ENCODE measurements at places on chromosomes 11 and 22. TPM values are rescaled to one million over a fixed set of nuclear protein-coding genes. Genes with fewer than 3 reads are reported as not detected.

DNA sequence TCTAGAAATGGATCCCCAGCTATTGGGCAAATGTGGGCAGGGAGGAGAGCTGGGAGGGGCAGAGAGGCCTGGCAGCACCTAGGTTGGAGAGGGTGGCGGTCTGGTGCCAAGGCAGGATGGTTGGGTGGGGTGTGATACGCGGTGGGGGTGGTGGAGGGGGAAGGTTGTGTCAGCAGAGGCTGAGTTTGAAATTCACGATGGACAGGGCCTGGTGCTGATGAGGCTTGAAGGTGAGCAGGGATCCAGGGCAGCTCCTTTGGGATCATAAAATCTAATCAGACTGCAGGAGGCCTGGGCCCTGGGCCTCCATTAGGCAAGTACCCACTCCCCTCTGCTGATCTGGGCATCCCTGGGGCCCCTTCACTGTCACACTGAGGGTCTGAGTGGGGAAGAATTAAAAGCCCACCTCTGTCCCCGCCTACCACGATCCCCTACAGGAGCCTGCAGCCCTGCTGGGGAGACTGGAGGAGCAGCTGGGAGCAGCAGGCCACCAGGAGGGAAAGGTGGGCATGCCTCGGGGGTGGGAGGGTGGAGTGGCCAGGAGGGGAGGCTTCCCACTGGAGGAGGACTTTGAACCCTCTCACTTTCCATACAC, 24.0 kb downstream of the IGLL1 start:
- DNase-seq: no peak

DNA sequence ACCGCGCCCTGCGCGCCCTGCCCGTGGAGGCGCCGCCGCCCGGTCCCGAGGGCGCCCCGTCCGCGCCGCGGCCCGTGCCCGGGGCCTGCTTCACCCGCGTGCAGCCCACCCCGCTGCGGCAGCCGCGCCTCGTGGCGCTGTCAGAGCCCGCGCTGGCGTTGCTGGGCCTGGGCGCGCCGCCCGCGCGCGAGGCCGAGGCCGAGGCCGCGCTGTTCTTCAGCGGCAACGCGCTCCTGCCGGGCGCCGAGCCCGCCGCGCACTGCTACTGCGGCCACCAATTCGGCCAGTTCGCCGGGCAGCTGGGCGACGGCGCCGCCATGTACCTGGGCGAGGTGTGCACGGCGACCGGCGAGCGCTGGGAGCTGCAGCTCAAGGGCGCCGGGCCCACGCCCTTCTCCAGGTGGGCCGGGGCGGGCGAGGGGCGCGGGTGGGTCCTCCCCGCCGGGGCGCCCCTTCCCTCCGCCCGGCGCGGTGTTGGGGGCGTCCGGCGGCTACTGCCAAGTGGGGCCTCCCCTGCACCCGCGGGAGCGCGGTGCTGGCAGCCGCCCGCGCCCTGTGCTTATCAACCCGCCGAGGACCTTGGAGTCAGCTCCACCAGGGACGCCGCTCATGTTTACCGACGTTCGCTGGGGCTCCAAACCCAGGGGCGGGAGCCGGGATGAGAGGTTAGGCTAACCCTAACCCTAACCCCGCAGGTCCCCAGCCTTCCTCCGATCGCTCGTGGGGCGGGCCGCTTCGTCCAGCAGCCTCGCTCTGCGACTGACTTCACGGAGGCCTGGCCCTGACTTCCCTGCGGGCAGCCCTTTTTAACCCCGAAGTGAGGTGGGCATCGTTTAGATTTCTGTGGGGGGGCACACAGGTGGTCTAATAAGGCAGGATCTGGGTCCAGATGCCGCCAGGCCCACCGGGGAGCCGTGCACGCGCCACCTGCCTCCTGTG, 649 bp downstream of the SELENOO start:
- DNase-seq: no peak

DNA sequence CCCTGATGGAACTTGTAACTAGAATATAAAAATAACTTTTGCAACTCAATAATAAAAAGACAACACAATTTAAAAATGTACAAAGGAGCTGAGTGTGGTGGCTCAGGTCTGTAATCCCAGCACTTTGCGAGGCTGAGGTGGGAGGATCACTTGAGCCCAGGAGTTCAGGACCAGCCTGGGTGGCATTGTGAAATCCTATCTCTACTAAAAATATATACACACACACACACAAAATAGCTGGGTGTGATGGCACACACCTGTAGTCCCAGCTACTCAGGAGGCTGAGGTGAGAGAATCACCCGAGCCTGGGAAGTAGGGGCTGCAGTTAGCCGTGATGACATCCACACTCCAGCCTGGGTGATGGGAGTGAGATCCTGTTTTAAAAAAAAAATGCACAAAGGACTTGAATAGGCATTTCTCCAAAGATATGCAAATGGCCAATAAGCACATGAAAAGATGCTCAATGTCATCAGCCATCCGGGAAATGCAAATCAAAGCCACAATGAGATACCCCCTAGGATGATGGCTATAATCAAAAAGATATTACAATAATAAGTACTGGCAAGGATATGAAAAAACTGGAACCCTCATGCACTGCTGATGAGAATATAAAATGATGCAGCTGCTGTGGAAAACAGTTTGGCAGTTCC, 59.8 kb upstream of the SEPTIN5 start:
- no peak for DNase-seq

DNA sequence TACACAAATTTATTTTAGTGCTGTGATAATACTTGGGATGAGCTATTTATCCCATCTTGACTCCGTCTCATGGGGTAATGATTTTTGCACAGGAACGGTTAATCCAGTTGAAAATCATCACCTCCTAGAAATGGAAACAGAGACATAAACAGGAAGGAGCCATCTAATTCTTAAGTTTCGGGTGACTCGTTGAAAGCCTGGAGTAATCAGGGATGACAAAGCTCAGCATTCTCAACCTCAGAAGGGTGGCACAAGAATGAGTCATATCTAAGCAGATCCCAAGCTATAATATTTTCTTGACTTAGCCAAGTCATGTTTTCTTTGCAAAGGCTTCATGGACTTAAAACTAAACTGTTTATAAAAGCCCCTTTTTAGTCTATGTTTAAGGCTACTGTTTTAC, 280.8 kb upstream of the CCDC90B start:
- DNase-seq: no peak

DNA sequence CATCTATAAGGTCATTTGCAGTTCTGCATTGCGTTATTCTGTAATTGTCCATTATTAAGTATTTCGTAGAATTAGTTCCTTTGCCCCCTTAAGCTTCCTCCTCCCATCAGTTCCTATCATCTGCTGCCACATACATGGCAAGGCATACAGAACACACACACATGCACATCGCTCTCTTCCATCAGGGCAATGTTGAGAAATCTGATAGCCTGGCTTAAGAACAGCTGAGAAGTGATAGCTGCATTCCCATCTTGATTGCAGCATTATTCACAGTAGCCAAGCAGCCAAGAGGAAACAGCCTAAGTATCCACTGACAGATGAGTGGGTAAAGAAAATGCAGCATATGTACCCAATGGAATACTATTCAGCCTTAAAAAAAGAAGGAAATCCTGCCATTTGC, 186.8 kb upstream of the CADM1 start:
- DNase-seq: no peak

DNA sequence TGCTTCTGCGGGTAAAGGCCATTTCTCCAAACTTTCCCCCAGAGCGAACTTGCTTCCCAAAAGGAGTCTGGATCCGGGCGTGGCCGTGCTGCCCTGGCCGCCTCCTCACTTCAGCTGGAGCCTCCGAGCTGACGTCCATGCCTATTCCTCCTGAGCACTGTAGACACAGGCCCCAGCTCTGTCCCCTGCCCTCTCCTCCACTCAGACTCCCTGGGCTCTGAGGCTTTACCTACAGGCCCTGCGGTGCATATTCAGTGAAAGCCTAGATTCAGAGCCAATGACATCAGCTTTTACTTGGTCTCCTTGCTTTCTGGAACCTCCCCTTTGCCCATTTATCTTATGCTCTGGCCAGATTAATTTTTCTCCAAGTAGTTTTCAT, 9.7 kb downstream of the LRP5 start:
- DNase-seq: no peak

- DNase-seq: no peak
Measured at GRCh38 chr11:99351624-99352023, 330.9 kb downstream of the CNTN5 start.

- no peak for DNase-seq
Measured at GRCh38 chr11:124278261-124278660, 22.1 kb downstream of the OR8G5 start.

- no peak for DNase-seq
Measured at GRCh38 chr11:30504468-30504867, 81.7 kb downstream of the MPPED2 start.

DNA sequence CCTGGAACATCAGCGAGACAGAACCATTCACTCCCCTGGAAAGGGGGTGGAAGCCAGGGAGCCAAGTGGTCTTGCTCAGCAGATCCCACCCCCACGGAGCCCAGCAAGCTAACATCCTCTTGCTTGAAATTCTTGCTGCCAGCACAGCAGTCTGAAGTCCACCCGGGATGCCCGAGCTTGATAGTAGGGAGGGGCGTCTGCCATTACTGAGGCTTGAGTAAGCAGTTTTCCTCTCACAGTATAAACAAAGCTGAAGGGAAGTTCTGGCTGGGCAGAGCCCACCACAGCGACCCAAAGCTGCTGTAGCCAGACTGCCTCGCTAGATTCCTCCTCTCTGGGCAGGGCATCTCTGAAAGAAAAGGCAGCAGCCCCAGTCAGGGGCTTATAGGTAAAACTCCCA, 764.8 kb upstream of the LUZP2 start:
- no peak for DNase-seq

DNA sequence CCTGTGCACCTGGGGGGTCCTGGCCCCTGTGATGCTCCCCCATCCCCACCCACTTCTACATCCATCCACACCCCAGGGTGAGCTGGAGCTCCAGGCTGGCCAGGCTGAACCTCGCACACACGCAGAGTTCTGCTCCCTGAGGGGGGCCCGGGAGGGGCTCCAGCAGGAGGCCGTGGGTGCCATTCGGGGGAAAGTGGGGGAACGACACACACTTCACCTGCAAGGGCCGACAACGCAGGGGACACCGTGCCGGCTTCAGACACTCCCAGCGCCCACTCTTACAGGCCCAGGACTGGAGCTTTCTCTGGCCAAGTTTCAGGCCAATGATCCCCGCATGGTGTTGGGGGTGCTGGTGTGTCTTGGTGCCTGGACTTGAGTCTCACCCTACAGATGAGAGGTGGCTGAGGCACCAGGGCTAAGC, 20.0 kb upstream of the TALDO1 start:
- peak; percentile 43 for DNase-seq

DNA sequence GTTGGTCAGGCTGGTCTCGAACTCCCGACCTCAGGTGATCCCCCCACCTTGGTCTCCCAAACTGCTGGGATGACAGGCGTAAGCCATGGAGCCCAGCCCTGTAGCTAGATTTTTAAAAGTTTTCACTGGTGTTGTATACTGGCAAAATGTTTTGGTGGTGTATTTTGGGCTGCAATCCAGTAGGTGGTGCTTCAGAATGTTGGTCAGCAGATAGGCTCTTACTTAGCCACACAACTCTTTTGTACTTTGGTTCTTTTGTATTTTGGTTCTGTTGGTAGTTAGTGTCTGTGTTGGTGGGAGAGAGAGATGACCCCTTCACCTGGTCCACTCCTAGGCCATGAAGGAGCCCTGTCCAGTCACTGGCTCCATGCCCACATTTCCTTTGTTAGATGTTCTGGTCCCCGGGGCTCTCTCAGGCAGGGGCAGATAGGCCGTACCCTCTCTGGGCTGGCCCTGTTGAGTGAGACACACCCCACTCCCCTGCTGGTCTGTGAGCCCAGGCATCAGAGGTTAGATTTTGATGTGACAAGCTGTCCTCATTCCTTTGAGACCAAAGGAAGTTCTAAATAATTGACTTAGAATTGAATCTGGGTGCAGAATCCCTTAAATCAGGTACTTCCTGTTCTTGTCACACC, 123.8 kb downstream of the DDX10 start:
- DNase-seq: no peak

DNA sequence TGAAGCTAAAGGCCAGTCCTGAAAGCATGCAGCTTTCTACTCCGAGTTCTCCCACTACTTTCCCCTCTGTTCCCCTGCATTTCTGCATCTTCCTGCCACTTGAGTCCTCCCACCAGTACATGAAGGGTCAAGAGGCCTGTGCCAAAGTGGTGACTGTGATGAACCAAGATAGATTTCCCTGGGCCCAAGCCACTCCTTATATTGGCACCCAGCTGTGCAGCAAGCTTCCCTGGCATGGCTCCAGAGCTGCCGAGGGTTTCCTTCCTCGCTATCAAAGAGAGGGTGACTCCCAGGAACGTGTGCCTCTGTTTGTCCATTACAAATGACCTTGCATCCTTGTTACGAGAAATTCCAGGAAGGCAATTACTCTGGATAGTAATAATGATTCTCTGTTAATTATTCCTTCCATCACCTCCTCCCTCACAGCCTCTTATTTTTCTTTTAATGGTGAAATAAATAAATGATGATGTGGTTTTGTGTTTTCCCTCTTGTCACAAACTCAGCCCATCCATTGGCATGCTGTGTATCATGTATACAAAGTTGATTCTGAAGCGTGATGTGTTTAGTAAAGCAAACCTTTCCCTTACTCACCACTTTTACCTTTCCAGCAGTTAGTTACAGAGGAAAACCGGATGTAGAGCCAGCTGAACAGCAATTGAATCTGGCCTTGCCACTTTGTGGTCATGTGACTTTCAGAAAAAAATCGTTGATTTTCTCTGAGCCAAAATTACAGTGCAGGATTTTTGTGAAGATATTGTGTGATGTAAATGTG, 8.3 kb downstream of the SRSF8 start:
- DNase-seq: peak; percentile 72

Gene YPEL4
- 0.44 TPM for total RNA-seq

Gene LMNTD2
- 8.8 TPM for total RNA-seq

Gene ABTB2
- 4.7 TPM for total RNA-seq
